ENCODE measurements at places on chromosomes 2 and 18.

- no peak for DNase-seq
Measured at GRCh38 chr2:32614084-32614483, 13.8 kb upstream of the TTC27 start.

DNA sequence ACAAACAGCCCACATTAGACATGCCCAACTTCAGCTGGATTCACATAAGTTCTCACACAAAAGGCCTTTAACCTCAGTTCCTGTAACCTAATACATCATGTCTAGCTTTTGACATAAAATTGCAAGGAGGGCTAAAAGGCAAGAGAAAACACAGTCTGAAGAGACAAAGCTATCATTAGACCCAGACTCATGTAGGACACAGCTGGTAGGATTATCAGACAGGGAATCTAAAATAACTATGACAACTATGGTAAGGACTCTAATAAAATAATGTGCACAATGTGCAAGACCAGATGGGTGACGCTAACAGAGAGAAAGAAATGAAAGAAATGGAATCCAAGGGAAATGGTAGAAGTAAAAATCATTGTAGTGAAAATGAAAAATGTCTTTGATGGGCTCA is 643.2 kb upstream of the RAB6C start:
- DNase-seq = no peak

DNA sequence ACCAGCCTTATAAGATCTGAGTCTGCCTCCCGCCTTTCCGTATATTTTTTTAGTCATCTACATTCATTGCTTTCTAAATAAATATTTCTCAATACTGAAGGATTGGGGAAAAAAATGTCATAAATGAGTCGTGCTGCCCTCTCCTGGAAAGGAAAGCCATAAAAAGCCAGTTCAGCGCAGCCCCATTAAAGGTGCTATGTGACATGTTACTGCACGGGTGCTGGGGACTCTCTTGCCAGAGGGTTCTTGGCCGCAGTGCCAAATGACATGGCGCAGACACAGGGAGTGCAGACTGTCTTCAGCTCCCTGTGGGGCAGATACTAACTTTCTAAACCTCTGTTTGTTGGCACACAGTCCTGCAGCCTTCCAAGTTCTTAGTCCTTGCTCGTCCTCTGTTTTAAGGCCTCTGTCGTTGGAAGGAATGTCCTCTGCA is 53.7 kb upstream of the MAP3K20 start:
- no peak for DNase-seq

GRCh38 chr2:40321822-40322221 is 130.1 kb downstream of the SLC8A1 start:
- no peak for DNase-seq

- no peak for DNase-seq
Measured at GRCh38 chr18:38502539-38502938, 936.9 kb upstream of the CELF4 start.

DNA sequence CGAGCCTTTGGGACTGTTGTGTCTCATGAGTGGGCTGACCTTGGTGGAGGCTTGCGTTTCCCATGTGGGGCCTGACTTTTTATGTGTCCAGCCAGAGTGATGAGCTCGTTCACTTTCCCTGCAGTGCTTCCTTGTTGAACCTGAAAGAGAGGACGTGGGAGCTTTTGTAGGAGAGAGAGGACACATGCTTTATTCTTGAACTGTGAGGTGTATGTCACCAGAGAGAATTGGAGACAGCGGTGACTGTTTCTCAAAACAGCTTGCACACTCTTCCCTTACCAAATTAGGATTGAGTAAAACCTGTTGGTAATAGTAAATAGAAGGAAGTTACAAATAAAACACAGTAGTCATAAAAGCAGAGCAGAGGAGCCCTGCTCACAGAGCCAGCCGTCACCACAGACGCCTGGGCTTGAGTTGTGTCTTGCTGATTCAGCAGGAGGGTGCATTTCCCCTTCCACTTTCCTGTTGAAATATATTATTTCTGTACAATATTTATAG is 60.7 kb downstream of the INPP4A start:
- no peak for DNase-seq

DNA sequence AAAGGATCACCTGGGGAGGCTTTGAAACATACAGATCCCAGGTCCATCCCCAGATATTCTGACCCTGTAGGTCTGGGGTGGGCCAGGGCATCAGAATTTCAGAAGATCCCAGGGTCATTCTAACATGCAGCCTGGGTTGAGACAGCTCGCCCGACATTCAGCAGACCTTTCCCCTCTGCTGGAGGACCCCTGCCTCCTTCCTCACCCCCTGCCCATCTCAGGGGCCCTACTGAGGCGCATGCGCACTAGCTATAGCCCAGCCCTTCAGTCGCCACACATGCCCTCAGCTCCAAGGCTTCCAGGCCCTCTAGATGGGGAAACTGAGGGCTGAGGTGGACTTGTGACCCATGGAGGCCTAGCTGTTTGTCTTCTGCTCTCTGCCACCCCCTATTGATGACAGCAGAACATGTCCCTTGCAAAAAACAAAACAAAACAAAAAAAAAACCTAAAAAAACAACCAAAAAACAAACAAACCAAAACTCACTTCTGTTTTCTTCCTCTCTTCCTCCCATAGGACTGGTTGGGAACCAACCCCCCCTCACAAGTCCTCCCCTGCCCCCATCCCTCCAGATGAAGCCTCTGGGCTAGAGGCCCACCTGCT is 91.3 kb downstream of the ZBTB7C start:
- DNase-seq = no peak

GRCh38 chr2:39160982-39161381 is 40.1 kb upstream of the SOS1 start:
- no peak for DNase-seq

- no peak for DNase-seq
Measured at GRCh38 chr18:70377317-70377799, 88.5 kb downstream of the SOCS6 start.

DNA sequence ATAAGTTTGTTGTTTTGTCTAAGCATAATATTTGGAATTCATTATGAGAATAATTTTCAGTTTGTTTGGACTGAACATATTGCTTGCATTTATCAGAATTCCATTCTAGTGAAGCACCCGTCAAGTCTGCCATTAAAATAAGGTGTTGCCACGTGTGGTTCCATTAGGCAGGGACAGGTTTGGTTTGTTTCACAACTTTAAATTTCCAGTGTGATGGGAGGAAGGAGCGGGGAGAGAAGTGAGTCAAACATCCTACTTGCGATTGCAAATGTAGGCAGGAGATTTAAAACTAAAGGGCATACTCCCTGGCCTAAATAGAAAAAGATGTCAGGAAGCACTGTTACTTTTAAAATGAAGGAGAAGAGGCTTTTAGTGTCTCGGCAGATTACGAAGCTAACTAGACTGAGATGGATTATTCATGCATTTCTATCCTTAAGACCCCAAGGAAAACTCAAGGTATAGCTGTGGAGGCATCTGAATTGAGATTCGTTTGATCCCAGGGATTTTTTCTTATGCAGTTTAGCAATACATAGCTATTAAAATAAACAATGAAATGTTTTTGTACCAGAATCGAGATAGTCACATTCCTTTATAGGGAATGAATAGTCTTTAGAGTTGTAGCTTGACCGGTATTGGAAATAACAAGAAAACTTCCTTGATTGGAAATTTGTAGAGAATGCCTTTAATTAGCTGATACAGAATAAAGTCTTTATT is 19.8 kb downstream of the GRHL1 start:
- DNase-seq = no peak

GRCh38 chr2:192978395-192978794 is 783.7 kb upstream of the TMEFF2 start:
- DNase-seq = no peak

- no peak for DNase-seq
Measured at GRCh38 chr18:29076645-29077044, 899.7 kb upstream of the CDH2 start.

- DNase-seq = no peak
Measured at GRCh38 chr2:143584936-143585335, 455.7 kb downstream of the ARHGAP15 start.

- no peak for DNase-seq
Measured at GRCh38 chr2:39411181-39411944, 25.7 kb downstream of the MAP4K3 start.

GRCh38 chr18:61948846-61949438 is 56.1 kb upstream of the RNF152 start:
- no peak for DNase-seq

GRCh38 chr2:2448178-2448577 is 117.1 kb upstream of the MYT1L start:
- DNase-seq = no peak

DNA sequence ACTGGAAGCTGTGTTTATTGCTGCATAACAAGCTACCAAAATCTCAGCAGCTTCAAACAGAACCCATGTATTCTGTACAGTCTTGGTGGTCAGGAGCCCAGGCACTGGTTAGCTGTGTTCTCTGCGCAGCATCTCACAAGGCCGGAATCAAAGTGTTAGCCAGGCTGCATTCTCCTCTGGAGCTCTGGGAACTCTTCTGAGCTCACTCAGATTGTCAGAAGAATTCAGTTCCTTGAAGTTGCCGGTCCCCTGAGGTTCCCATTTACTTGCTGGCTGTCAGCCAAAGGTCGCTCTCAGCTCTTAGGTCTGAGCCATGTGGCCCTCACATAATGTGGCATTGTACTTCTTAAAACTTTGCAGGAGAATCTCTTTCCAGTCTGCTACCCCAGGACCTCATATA is 123.6 kb upstream of the SMIM21 start:
- no peak for DNase-seq

GRCh38 chr2:203594541-203594940 is 59.4 kb upstream of the RAPH1 start:
- DNase-seq = no peak

- DNase-seq = peak; percentile 49
Measured at GRCh38 chr2:62140426-62141141, 55.3 kb upstream of the B3GNT2 start.

- DNase-seq = no peak
Measured at GRCh38 chr2:217740178-217740577, 262.6 kb downstream of the TNS1 start.

DNA sequence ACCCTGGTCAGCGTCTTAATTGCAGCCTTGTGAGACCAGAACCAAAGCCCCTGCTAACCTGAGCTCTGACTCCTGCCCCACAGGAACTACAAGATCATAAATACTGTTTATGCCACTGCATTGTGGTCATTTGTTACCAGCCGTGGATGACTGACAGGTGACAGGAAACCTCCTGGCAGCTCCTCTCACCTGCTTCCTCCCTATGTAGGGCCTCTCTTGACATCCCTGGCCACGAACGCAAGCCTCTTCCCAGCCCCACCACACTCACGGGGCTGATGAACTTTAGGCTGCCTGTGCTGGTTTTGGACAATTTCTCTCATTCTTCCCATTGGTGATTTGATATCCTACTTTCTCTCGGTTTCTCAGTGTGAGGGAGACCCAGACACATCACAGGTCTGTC is 357.2 kb upstream of the MYT1L start:
- DNase-seq = no peak

- DNase-seq = no peak
Measured at GRCh38 chr18:35588995-35589394, 7.5 kb downstream of the GALNT1 start.

DNA sequence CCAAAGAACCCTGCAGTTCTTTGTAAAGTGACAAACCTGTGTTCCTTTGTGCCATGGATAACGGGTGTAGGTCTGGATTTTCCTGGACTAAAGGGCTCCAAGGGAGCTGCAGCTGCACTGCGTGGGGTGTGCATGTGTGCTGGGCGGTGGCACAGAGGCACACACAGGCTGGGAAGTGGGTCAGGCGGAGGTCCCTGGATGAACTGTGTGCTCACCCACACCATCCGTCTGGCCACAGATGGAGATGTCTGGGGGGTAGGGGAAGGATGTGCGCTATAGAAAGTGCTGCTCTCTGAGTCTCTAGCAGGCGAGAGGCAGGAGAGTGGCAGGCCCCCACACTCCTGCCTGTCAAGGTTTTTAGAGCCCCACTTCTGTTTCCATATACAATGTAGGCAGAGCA is 137.2 kb downstream of the LOXHD1 start:
- no peak for DNase-seq

GRCh38 chr2:25483607-25484266 is 142.0 kb upstream of the DNMT3A start:
- DNase-seq = no peak

DNA sequence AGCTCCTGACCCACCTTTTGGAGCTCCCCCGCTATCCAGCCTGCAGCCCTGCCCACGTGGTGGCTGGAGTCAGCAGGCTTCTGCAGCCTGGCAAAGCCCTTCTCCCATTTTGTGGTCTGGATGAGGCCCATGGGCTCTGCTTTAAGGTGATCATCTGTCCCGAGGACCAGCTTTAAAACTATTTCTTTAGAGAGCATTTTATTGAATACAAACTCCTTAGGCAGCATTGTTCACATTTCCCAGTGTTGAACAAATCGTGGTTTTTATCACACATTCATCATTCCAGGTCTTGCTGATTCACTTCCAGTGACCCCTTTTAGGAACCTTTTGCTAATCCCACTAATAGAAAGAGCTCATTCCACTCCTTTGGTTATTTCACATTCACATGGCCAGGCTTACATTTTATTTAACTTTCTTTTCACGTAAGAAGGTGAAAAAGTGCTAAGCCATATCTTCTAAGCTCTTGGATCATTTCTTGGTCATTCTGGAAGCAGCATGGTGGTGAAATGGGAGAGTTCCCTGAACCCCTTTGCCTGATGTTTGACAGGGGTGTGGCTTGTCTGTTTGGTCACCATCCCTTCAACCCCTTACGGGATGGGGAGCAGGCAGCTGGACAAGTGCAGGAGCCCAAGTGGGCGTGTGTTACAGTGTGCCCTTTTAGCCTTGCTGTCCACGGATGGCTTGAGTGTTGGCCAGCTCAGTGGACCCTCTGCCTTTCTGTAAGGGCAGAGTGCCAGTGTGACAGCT is 80.4 kb upstream of the RAPGEF4 start:
- DNase-seq = no peak

Measured in GM06990 (cell line).